KG1 (cell line): ENCODE measurements at places on chromosomes 13 and 19.

- no peak for DNase-seq
Measured at GRCh38 chr13:78934336-78934735, 275.4 kb upstream of the OBI1 start.

DNA sequence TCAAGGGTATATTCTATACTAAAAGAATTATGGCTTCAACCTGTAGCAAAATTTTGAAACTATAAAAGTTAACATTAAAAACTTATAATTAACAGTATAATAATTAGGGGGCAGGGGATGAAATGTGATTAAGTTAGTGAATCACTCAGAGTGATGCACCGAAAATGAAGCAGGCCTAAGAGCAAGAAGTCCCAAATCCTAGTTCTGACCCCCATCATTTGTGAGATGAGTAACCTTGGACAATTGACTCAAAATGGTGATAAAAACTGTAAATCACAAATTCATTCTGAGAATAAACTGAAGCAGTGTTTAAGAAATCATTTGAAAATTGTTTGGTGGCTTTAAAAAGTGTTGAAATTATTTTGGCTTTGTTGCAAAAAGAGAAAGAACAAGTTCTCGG lies 56.8 kb downstream of the KLF12 start:
- DNase-seq = no peak

- no peak for DNase-seq
Measured at GRCh38 chr19:54586397-54586796, 7.0 kb upstream of the LILRA1 start.

- no peak for DNase-seq
Measured at GRCh38 chr19:17795495-17795856, 538 bp downstream of the B3GNT3 start.

GRCh38 chr13:34011552-34012085 lies 193.7 kb downstream of the RFC3 start:
- no peak for DNase-seq

DNA sequence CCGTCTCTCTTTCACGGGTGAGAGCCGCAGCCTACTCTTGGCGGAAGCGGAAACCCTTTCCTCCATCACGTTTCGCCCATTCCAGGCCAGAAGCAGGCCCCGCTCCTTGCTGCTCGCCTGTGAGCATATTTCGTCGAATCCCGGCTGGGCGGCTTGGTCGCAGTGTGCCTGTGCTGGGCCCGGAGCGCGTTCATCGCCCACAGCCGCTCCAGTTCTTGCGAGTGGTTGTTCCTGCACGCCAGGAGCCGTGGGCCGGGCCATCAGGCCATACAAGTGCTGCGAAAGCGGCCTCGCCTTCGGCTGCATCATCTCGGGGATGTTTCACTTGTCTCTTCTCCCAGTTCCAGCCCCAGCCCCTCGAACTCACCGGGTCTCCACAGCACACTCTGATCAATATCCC lies 65.0 kb downstream of the ZNF627 start:
- DNase-seq = no peak

- no peak for DNase-seq
Measured at GRCh38 chr19:6198896-6199239, 63.4 kb downstream of the ACSBG2 start.

DNA sequence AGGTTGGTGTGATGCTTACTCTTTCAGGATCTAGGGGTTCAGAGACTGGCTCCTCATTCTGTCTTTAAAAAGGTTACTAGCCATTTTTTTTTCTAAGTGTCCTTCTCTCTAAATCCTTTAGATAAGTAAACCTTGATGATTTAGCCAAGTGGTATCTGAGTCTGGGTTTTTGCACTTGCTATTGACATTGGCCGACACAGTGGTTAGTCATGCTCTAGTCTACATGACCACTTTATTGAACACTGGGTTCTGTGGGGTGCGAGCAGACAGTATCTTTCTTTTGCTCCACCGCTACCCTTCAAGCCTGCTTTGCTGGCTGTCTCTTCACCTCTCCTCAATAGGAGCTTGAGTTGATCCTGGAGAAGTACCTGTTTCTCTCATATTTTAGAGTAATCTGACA lies 6.2 kb upstream of the NUP58 start:
- DNase-seq = no peak

DNA sequence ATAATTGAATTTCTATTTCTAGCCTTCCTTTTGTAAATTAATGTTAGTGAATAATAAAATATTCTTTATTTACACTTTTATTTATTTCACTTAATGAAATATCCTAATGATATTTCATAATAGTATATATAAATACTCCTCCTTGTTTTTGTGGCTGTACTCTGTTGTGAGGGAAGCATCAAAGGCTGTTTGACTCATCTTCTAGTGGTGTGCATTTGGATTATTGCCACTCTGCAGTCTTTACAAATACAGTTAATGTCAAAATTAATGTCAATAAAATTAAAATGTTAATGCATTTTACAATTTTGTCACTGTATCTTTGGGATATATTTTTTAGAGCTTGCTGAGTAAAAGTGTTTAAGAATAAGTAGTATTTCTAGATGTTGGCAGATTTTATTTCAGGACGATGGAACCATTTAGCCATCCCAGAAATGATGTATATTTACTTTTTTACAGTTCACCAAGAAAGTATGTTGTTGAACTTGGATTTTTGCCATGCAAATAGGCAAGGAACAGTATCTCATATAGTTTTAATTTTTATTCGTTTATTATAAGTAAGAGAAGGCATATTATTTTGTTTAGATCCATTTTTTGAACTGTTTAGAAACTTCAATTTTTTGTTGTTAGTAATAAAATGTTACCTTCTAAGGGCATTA lies 281.2 kb upstream of the SLITRK6 start:
- no peak for DNase-seq

GRCh38 chr19:29271911-29272310 lies 59.0 kb upstream of the UQCRFS1 start:
- DNase-seq = no peak

DNA sequence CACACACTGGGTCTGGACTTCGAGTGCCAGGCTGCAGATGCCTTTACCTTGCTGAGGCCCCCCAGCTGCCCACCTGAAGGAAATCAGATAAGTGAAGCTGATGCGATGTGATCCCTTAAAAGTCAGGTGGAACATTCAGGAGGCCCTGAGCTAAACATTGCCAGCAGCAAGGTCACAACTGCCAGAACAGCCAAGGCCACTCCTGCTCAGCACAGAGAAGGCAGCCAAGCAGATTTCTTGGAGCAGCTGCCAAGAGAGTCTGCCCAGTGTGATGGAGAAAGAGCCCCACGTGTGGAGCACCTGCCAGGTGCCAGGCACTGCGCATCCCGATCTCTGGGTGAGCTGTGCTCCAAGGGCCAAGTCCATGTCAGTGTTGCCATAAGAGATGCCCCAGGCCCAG lies 20.6 kb upstream of the UQCRFS1 start:
- DNase-seq = no peak
